Caki2 (cell line): ENCODE measurements at places on chromosomes 12 and 14.

- DNase-seq, result no peak
Measured at GRCh38 chr14:34181338-34181737, 230.5 kb upstream of the EGLN3 start.

- DNase-seq, result no peak
Measured at GRCh38 chr14:34951286-34951685, 31.5 kb upstream of the SRP54 start.

DNA sequence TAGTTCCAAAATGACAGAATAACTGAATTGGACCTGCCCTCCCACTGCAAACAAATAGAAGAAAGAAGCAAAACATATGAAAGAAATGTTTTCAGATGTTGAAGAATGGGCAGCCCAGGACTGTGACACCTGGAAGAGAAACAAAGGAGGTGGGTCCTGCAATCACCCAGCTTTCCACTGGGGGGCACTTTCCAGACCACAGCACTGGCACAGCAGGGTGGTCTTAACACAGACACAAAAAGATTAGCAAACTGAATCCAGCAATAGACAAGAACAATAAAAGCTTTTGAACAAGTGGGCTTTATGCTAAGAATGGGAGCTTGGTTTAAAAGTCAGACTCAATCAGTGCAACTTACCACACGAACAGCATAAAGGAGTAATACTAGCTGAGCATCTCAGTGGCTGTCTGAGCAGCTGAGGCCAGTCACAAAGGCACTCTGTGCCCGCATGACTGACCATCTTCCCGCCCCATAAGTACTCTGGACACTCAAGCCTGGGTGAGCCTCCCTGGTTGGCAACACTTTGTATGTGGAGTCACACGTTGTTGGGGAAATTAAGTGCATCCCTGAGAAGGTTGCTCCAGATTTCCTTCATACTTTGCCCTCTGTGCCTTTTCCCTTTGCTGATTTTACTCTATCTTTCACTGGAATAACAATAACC, 27.7 kb downstream of the JKAMP start:
- peak; percentile 26 for DNase-seq

DNA sequence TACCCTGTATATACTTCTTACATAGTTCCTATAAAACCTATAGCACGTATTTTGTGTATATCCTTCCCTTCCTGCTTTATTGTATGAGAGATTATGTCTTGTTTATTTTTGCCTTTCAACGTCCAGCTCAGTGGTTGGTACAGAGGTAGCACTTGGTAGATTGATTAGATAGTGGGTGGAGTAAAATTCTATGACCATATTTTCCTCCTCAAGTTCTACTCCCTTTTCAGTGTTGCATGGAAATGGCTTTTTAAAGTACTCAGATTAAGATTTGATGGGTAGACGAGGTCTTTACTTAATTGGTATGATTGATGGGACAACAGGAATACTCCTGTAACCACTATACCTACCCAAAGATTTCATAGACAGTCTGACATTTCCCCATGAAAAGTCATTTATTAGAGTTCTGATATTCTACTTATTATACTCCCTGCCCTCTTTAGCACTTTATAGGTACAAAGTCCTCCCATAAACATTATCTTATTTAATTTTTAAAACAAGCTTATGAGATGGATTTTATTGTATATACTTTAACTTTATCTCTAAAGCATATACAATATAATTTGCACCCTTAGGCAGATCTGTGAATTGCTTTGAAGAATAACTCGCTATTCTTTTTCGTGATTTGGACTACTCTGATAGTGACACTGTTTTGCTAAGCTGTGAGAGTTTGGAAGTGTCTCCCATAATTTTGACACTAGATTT, 348.0 kb downstream of the RAD51B start:
- no peak for DNase-seq

- no peak for DNase-seq
Measured at GRCh38 chr12:81150382-81150781, 72.5 kb downstream of the ACSS3 start.

DNA sequence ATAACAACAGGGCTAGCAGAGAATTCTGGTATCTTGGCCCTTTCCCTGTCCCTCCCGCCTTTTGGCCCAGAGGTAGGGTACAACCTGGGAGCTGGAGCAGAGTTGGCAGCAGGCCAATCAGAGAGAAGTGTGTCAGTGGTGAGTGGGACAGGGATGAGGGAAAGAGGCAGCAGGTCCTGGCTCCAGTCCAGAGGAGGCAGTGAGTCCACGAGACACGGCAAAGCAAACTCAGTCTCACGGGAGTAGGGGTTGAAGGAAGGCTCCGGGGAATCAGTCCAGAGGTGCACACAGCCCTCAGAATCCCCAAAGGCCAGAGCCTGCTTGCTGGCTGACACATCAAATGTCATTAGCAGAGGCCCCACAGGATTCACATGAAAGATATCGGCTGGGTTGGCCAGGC, 7.3 kb downstream of the PAN2 start:
- no peak for DNase-seq

DNA sequence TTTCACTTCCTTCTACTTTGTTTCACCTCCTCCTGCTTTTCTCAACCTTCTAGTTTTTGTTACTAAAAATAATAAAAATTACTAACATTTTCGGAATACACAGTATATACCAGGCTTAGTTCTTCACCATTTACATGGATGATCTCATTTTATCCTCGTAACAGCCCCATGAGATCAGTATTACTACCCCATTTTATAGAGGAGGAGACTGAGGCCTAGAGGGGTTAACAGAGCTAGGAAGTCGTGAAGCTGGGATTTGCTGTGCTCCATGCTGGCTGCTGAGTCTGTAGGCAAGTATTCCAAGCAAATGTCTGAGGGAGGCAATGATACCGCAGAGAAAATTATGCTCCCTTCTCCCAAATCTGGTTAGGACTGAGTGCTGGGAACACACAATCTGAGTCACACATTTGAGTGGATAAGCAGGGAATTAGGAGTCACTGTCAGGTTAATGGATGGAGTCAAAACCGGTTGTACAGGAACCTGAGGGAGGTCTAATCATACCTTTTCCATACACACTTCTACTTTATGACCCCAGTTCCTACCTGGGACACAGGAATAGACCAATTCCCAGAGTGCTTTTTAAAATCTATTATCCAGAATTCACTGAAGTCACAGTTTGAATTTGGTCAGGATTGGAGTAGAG, 51.1 kb downstream of the ZFYVE26 start:
- DNase-seq, result no peak

- DNase-seq, result no peak
Measured at GRCh38 chr12:114395233-114395632, 10.7 kb downstream of the TBX5 start.

DNA sequence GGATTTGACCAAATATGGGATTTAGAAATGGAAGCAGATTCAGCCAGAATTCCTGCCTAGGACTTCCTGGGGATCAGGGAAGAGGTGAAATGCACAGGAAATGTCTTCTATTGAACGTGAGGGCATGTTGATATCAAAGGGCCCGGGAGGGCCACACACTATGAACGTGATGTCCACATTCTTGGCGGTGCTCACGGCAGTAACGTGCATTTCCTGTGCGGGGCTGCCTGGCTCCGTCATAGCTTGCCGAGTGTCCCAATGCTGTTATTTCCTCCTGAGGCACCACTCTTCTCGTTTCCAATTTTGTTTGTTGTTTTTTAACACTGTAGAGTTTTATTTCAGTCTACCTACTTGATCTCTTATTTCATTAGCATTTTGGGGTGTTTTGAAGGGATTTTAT, 67.3 kb downstream of the ZNF664 start:
- DNase-seq, result no peak

DNA sequence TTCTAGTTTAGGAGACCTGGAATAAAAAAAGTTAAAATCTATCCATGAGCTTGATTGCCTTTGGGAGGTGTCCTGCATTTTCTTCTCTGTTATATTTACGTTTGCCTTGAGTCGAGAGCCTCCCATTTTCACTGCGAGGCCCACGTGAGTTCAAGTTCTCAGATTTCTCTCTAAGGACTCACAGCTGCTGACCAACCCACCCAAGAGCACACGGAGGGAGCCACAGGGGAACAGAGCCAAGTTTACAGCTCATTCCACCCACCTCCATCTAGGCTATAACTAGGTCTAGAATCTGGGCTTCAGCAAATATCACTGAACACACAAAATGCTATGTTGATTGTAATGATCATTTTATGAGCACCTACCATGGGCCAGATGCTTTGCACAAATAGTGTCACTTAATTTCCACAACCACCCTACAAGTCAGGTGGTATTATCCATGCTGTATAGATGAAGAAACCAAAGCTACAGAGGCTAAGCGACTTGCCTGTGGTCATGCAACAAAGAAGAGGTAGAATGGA, 16.7 kb downstream of the ALDH1L2 start:
- DNase-seq, result no peak

DNA sequence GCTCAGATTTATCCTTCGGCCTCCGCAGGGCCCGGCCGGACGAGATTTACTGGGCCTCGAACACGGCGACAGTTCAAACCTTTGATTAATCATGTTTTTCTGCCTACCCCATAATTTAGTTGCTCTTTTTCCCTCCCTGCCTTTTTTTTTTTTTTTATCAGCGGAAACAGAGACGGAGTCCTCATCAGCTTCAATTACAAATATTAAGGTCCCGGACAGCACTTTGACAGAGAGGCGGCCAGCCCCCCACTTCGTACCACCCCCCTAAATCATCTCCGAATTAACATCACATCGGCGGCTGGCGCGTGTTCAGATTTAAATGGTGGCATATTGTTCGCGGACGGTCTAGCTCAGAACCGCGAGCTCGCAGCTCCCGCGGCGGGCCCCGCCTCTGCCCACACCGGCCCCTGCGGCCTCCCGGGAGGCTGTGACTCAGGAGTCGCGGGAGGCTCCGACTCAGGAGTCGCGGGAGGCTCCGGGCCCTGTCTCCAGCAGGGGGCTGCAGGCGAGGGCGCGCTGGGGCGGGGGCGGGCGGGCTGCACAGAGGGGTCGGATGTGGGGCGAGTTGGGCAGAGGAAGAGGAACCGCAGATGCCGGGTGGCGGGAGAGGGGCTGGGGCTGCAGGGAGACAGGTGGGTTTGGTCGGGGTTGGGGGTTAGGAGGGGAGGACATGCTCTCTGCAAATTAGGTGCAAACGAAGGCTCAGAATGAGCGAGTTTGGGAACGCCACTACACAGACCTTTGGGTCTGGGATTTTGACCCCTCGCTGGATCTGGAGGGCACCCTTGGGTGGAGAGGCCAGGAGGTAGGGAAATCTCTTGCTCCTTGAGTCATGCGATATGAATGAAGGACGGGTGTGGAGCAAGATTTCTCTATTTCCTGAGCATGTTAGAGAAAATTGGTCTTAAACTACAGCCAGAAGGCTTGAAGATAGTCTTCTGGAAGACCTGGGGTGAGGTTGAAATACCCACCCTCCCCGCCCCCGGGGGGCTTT, 19.6 kb upstream of the ATP5MC2 start:
- no peak for DNase-seq

- DNase-seq, result no peak
Measured at GRCh38 chr14:25350802-25351201, 300.9 kb upstream of the STXBP6 start.

DNA sequence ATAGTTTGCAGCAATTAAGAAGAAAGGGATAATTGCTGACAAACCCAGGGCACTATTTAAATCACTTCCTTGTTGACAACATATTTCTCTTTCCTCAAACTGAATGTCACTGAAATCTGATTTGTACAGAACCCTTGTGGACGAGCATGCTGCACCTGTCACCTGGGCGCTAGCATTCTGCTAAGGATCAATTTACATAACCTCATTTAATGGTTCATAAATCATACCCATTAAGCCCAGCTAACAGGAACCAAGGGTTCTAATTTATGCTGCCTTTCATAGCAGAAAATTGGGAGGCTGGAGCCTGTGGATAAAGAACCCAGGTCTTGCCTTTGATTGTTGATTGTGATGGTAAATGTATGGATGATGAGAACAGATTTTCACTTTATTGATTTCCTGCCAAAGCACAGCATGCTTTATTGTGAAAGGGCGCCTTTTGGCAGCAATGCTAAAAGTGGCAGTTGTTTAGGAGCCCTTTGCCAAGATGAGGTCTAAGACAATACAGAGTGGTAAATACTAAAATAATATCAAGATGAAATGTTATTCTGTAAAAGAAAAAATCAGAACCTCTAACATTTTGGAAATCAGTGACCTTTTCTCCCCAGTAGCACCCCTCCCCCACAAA, 95.4 kb downstream of the NKX2-1 start:
- no peak for DNase-seq

- DNase-seq, result no peak
Measured at GRCh38 chr14:105283028-105283427, 17.8 kb downstream of the BRF1 start.

GRCh38 chr12:77133566-77133965, 68.2 kb upstream of the E2F7 start:
- DNase-seq, result peak; percentile 47

DNA sequence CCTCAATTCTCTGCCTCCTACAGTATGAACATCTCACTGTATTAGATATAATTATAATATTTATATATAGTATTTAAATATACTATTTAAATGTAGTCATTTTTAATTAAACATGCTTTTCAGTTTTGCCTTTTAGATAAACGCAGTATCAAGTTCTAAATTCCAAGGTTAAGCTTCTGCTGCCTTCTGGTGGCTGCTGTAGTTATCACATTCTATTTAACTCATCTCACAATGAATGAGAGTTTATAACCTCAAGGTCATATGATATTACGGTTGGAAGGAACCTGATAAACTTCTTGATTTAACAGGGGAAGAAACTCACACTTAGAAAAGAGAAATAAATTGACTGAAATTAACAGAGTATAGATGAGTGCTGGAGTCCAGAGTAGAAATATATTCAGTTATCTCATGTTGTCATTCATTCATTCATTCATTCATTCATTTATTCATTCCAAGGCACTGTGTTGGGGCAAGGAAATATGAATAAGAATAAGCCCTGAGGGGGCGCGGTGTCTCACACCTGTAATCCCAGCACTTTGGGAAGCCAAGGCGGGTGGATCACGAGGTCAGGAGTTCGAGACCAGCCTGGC, 31.9 kb downstream of the GUCY2C start:
- DNase-seq, result peak; percentile 35

GRCh38 chr14:81884382-81884781, 350.7 kb upstream of the SEL1L start:
- no peak for DNase-seq

- DNase-seq, result no peak
Measured at GRCh38 chr14:36515105-36515593, 4.9 kb downstream of the NKX2-1 start.

DNA sequence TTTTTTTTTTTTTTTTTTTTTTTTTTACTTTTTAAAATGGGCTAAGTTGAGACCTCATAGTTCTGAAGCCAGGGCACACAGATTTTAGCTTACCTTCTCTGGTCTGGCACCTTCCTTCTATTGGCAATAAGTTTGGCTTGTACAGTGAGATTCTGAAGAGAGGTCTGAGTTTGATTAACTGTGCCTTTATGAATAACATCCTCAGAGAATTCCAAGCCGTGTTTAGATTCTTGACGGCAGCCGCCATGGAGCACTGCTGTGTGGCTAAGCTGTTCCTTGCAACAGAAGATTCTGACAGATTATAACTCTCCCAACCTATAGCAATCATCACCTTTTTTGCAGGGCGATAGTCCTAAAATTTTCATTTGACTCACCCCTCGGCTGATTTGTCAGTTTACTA, 354.9 kb upstream of the FAR2 start:
- DNase-seq, result no peak
